ENCODE measurements at places on chromosomes 6 and 20.

- no peak for DNase-seq
Observed at GRCh38 chr20:1825938-1826445, 69.2 kb upstream of the SIRPA start.

GRCh38 chr6:137701942-137702341, 165.1 kb upstream of the TNFAIP3 start:
- DNase-seq = no peak

- no peak for DNase-seq
Observed at GRCh38 chr6:142013875-142014495, 118.7 kb upstream of the GJE1 start.

GRCh38 chr6:137799950-137800568, 67.0 kb upstream of the TNFAIP3 start:
- DNase-seq = no peak

Data from gastrocnemius medialis (tissue), 4 donors.